ENCODE measurements at places on chromosomes 16 and 17.

DNA sequence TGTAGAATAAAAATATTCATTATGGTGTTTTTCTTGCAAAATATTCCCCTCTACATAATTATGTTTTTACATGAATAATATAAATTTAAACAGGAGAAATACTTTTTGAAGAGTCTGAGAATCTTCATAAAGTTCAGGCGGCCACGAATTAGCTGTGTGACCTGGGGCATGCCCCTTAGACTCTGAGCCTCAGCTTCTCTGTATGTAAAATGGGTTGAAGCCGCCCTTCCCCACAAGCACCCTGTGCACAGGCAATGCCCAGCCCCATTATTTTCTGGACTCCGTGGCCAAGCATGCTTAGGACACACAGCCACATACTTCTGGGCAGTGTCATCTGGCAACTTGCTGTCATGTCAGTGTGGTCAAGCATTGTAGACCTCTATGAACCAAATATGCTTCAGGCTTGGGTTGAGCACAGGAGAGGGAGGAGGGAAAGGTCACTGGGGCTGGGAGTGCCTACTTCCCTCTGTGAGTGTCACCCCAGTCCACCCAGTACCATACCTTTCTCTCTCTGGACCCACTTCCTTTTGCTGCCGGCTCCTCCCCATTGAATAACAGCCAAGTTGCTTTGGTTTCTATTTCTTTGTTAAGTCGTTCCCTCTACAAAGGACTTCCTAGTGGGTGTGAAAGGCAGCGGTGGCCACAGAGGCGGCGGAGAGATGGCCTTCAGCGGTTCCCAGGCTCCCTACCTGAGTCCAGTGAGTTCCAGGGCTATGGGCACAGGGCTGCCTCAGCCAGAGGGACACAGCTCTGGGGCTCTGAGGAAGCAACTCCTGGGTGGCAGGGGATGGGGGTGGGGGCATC lies at the start of gene LGALS9:
Gene LGALS9, plus strand, starts transcription at position 582 of the 804 bp plus-strand sequence. Its CDS starts 78 bp downstream, at position 660.
- DNase-seq = no peak

GRCh38 chr16:87297918-87298631 lies 19.1 kb downstream of the C16orf95 start:
- DNase-seq = no peak

DNA sequence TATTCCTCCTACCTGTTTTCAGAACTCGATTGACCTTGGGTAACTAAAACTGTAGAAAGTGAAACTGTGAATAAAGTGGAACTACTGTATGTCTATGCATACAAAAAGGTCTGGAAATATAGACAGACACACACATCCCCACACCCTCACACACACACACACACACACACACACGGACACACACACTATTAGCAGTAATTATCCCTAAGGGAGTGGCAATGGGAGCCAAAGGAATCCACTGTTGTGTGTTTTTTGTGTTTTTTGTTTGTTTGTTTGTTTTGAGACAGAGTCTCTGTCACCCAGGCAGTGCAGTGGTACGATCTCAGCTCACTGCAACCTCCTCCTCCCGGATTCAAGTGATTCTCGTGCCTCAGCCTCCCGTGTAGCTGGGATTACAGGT lies 26.6 kb upstream of the SRCIN1 start:
- no peak for DNase-seq

GRCh38 chr16:8767176-8767575 lies 30.3 kb downstream of the TMEM186 start:
- DNase-seq = no peak

DNA sequence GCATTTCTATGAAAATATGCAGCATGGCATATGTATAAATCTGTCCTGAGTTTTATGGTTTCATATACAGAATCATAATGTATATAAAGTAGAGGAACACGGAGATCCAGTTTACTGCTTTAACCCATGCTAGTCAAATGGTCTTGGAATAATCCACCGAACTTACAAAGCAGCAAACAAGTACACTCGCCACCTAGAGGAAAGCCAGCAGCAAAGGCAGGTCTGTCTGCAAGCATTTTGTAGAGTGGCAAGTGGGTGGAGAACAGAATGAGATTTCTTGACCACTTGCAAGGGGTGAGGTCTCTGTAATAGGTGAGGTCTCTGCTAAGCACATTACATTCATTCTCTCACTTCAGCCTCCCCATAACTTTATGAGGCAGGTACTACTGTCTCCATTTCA lies 308.3 kb downstream of the CA10 start:
- no peak for DNase-seq

- no peak for DNase-seq
Measured at GRCh38 chr16:9556949-9557665, 465.7 kb downstream of the HAPSTR1 start.

GRCh38 chr16:28091656-28092055 lies 28.1 kb upstream of the GSG1L start:
- no peak for DNase-seq

DNA sequence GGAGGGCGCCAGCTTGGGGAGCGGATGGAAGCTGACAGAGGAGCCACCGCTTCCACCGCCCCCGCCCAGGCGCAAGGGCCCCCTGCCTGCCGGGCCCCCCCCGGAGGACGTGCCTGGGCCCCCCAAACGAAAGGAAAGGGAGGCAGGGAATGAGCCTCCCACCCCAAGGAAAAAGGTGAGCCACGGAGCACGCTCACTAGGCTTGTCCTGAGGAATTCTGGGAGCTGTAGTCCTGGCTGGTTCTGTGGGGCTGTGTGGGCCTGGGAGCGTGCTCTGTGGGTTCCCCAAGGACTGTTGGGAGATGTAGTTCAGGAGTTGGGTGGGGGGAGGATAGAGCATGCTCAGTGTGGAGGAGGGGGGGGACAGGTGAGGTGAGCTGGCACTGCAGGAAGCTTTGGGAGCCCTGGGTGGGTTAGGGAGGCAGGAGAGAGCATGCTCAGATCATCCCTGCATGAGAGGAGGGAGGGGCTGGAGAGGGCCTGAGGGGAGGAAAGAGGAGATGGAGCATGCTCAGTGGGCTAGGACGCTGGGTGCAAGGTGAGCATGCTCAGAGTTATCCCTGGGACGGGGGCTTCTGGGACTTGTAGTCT lies 4.5 kb downstream of the FBXL19 start:
- no peak for DNase-seq

- no peak for DNase-seq
Measured at GRCh38 chr17:63519972-63520882, 2.9 kb upstream of the KCNH6 start.

- no peak for DNase-seq
Measured at GRCh38 chr17:68222606-68223005, 25.2 kb upstream of the AMZ2 start.

GRCh38 chr16:74472010-74472409 lies 50.7 kb upstream of the CLEC18B start:
- DNase-seq = no peak

DNA sequence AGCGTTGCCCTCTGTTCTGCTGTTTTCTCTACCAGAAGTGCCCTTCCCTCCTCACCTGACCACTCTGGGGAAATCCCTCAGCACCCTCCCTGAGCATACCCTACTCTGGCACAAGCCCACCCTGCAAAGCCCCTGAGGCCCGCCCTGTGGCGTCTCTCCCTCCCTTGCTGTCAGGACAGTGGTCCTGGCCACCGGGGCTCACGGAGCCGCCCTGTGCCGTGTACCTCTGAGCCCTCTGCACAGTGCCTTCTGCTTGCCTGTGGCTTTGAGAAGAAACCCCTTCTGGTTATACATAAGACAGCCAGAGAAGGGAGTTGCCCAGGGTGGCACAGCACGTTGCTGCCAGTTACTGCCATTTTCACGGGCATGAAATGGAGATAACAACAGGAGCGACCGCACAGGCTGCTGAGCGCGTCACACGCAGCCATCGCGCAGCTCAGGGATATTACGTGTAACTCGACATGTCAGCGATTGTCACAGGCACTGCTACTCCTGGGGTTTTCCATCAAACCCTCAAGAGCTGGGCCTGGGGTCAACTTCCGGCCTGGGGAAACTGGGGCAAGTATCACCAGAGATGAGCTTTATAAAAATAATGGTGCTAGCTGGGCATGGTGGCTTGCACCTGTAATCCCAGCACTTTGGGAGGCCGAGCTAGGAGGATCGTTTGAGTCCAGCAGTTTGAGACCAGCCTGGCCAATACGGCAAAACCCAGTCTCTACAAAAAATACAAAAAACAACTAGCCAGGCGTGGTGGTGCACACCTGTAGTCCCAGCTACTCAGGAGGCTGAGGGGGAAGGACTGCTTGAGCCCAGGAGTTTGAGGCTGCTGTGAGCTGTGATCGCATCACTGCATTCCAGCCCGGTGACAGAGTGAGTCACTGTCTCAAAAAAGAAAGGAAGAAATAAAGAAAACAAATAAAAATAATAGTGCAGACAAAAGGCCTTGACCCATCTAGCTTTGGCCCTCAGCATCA lies 14.8 kb downstream of the SCGB1C2 start:
- no peak for DNase-seq

GRCh38 chr16:57748596-57748995 lies 13.0 kb downstream of the KATNB1 start:
- DNase-seq = no peak

DNA sequence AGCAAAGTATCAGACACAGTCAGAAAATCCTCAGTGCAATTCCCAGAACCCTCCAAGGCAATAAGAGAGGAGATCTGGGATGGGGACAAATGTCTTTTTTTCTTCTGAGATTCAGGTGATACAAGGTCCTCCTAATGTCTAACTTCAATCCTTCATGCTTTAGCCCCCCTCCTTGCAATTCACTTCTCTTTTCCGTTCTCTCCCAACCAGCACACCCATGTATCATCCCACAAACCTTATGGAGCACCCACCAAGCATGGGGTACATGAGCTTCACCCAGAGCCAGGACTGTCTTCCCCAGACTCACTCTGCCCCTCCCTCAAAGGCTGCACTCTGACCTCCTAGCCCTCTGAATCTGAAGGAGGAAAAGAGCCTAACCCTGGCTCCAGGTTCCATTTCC lies 10.1 kb downstream of the HDAC5 start:
- DNase-seq = no peak

DNA sequence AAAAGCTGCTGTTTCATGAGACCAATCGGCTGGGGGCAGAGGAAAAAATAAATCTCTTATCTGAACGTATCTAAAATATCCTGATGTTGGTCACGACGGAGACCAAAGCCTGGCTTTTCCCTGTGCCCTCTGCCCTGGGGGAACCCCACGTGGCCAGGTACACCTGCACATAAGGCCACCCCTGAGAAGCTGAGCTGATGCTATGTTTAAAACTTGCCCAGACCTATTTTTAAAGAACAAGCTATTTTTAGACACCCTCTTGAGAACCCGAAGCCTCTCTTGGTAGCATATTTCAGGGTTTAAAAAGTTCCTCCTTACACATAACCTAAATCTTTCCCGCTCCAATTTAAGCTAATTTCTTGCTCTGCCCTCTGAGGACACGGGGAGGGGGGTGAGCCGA lies 210.4 kb downstream of the GSG1L start:
- DNase-seq = no peak

GRCh38 chr17:74213861-74214391 lies 555 bp downstream of the TTYH2 start:
- no peak for DNase-seq

GRCh38 chr17:10421900-10422542 lies at the start of gene MYH8:
Gene MYH8, minus strand, starts transcription at chr17:10421950. Its CDS starts 1,723 bp downstream, at chr17:10420227.
- no peak for DNase-seq

DNA sequence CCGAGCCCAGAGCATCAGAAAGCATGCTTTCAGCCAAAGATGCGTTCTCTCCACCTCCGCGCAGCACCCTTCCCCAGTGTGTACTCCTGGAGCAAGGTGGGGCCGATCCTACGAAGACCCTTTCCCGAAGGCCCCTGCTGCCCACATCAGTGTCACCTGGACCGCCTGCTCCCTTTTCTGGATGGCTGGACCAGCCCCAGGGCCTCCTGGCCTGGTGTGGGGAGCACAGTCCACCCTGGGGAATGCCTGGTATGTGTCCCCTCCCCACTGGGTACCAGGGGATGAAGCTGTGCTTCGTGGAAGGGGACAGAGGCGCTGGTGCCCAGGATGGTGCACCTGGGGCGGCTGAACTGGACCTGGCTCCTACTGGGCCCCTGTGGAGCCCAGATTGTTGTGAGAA lies 173.8 kb downstream of the SEC14L1 start:
- no peak for DNase-seq

- DNase-seq = no peak
Measured at GRCh38 chr16:66069587-66069986, 296.9 kb upstream of the CDH5 start.

- no peak for DNase-seq
Measured at GRCh38 chr16:56673921-56674320, 4.3 kb downstream of the MT1H start.

DNA sequence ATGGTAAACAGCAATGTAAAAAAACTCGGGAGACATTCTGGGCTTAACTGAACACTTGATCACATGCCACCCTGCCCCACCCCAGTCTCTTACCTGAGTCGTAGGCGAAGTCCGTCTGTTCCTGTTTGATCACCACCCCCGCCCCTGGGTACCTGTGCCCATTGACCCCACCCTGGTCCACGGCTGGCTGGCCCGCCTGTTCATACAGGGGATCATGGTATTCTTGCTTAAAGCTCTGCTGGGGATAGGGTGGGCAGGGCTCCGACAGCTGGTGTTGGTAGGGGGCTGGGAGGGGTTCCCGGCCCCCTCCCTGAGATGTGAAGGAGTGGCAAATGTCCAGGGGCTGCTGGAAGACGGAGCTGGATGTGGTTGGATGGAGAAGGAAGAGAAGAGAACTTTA lies 13.6 kb downstream of the ETV4 start:
- no peak for DNase-seq

- no peak for DNase-seq
Measured at GRCh38 chr17:17344507-17345293, 41.5 kb downstream of the NT5M start.

GRCh38 chr17:73569762-73570319 lies 74.4 kb downstream of the SDK2 start:
- DNase-seq = no peak

- DNase-seq = no peak
Measured at GRCh38 chr17:58626905-58627304, 64.9 kb downstream of the TEX14 start.

- DNase-seq = no peak
Measured at GRCh38 chr17:76575570-76575969, 10.1 kb downstream of the ST6GALNAC2 start.

GRCh38 chr17:79843816-79844800 lies 4.9 kb upstream of the CBX4 start:
- no peak for DNase-seq

DNA sequence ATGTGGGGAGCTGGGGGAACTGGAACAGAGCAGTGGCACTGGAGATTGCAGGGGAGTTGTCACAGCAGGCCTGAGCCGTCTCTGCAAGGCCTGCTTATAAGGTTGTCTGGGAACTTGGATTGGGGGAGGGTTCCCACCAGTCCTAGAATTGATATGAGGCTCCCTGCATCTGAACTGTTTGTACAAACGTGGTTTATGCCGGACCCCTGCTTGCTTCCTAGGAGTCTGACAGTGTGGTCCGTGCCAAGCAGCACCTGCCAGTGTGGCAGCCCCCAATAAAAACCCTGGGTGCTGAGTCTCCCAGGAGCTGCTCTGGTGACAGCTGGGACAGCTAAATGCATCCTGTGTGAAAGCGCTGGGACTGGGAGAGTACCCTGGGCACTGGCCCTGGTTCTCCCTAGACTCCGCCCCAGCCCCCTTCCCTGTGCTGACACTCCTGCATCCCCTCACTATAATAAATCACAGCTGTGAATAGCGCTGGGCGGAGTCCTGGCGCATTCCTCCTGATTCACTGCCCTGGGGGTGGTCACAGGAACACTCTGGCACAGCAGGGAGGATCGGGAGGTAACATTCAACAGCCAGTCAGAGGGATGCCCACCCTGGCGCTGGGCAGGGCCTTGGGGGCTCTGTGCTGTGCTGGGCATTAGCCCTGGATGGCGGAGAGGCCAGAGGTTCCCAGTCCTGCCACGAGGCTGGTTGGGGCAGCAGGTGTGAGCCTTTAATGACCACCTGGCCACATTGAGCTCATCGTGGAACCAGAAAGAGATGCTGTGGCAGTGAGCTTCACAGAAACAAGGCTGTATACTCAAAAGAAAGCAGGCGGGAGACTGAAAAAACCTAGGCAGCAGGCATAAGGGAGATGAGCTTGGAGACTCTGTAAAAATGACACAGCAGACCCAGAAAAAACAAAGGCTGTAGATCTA lies 45.6 kb downstream of the RMI2 start:
- no peak for DNase-seq
